ENCODE measurements at places on chromosomes 5 and 9.

DNA sequence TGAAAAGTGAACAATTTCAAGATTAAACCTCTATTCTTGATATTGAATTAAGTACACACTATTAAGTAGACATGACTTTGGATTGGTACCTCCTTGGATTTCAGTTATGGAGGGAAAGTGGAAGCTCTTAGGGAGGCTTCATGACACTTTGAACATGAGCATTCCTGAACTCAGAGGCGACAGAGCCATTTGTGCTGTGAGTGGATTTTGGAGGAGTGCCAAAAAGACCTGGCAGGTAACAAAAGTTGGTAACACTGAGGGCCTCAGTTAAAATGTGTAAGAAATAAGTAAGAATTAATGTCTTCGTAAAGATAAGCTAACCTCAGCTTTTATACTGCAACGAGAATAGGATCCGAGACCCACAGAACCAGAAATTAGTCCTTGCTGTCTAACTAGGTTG is 356.7 kb downstream of the ARRDC3 start:
- DNase-seq: no peak

- DNase-seq: no peak
These were observed 441.1 kb downstream of the EBF1 start for GRCh38 chr5:158658446-158659230.

DNA sequence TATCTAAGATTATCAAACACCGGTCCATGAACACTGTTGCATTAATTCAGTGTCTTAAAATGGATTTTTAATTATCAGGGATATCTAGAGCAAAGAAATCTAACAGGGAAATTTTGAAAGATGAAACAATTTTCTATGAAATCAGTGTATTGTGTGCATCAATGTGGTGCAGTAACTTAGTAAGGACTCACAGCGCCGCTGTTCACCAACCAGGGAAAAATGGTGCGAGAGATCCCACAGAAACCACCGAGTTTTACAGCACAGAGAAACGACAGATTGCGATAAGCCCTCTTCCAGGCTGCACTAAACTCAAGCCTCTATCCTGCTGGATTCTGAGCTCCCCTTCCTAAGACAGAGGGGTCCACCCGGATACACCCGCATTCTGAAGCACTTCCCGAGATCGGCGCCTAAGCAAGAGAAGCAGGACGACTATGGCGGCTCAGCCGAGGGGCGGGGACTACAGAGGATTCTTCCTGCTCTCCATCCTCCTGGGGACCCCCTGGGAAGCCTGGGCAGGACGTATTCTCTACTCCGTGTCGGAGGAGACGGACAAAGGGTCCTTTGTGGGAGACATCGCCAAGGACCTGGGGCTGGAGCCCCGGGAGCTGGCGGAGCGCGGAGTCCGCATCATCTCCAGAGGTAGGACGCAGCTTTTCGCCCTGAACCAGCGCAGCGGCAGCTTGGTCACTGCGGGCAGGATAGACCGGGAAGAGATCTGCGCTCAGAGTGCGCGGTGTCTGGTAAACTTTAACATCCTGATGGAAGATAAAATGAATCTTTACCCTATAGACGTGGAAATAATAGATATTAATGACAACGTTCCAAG is at the start of gene PCDHGA7:
Gene PCDHGA7 (plus strand): TSS at position 274 of the 826 bp plus-strand sequence. CDS start 158 bp downstream, at position 432.
- no peak for DNase-seq

DNA sequence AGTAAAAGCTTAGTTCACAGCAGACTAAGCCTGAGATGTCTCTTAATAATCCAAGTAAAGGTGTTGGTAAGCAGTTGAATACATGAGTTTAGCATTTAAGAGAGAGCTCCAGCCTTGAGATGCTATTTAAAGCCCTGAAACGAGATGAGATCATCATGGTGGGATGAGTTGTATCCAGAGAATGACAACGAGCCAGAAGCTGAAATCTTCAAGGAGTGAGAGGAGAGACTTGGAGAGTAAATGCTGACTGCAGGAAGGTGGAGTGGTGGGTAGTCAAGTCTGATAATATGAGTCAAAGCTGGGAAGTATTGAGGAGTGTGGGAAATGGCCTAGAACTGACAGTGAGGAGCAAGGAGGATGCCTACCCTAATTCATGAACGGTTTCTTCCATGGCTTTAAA is 53.7 kb downstream of the PLAC8L1 start:
- DNase-seq: no peak

DNA sequence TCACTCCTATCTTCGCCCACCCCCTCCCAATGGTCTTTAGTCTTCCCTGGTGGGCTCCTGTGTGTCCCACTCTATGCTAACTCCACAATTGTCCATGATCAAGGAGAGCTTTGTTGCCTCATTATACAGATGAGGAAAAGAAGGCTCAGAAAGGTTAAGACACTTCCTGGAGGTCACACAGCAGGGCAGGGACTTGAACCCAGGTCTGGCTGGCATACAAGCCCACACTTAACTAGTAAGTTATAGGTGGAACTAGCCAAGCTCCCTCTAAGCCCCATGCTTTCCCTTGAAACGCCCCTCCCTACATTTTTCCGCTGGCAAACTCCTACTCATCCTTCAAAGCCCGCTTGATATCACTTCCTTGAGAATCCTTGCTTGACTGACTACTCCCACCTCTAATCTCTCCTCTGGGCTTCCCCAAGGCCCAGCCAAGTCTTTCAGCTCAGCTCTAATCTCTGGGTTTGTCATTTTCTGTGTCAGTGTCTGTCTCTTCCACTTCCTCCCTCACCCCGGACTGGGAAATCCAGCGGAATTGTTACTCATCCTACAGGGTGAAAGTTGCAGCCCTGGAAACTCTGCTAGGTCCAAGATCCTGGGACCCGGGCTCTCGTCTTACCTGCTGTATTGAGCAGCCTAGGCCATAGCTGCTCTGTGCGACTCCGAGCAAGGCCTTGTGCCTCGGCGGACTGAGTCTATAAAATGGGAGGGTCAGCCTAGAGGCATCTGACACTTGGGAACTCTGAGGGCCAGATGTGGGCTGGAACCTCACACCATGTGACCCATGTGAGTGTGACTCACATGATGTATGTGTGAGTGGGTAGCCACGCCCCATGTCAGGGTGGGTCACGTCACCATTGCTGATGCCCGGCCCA is 144.5 kb downstream of the GAPVD1 start:
- no peak for DNase-seq

- no peak for DNase-seq
These were observed 93.2 kb downstream of the FSTL4 start for GRCh38 chr5:133519191-133519590.

DNA sequence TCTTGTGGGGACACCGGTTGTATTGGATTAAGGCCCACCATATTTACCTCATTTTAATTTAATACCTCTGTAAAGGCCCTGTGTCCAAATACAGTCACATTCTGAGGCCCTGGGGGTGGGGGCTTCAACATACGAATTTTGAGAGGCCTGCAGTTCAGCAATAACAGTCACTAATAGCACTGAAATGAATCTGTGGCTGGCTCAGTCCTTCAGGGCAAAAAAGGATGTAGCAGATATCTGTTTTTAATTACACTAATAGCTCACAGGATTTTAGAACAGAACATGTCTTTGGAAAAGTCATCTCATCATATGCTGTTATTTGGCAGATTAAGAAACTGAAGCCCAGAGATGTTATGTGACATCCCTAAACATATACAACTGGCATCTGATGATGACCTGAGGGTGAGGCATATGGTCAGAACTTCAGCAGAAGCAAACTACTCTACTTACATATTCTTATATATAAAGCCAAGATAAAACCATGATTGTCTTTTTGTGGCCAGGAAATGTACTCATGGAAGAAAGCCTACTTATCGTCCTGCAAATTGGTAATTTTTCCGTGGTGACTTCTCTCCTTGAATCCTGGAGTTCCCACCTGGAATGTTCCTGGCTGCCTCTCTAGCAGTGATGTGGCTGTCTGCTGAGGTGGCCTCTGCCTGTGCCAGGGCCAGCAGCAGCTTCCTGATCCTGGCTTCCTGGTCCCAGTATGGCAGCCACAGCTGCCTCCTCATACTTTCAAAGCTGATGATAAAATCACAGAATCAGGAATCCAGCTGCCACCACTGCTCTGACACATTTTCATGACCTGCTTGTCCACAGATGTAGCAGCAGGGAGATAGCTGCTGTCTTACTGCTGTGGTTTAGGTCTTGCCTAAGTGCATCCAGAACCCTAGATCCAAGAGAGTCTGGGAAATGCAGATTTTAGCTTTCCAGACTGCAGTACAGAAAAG is 72.1 kb upstream of the ANKRD55 start:
- no peak for DNase-seq

- DNase-seq: no peak
These were observed 37.5 kb upstream of the RGMB start for GRCh38 chr5:98735806-98736507.

GRCh38 chr9:137534256-137535119 is 15.7 kb downstream of the PNPLA7 start:
- no peak for DNase-seq

- DNase-seq: no peak
These were observed 75.5 kb upstream of the BOD1 start for GRCh38 chr5:173691931-173692330.

- DNase-seq: no peak
These were observed 53.3 kb downstream of the SETX start for GRCh38 chr9:132301521-132301920.

DNA sequence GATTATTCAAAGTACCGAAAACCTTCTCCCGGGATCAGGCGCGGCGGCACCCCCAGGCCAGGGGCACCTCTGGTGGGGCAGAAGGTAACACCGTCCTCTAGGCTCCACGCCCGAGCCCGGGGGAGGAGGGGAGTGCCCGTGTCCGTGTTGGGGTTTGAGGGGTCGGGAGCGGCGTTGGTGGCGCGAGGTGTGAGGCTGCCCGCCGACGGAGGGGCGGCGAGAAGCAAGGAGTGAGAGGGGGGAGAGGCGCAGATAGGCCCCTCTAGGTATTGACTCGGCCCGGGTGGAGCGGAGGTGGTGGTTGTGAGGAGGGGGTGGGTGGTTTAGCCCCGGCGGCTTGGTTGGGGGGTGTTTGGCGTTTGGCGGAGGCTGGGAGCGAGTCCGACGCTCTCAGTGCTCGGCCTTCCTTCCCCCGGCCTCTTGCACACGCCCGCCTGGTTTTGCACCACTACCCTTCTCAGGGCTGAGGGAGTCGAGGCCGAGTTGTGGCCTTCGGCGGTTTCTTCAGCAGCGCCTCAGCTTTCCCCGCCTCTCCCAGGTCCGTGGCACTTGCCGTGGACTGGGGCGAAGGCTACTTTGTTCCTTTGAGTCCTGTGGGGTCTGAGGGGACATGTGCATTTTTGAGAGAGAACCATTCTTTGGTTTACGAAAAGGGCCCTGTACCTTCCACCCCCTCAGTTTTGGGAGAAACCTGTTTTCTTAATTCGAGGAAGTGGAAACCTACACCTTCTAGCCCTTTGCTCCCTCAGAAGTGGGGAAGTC is 450 bp downstream of the GPBP1 start:
- no peak for DNase-seq

DNA sequence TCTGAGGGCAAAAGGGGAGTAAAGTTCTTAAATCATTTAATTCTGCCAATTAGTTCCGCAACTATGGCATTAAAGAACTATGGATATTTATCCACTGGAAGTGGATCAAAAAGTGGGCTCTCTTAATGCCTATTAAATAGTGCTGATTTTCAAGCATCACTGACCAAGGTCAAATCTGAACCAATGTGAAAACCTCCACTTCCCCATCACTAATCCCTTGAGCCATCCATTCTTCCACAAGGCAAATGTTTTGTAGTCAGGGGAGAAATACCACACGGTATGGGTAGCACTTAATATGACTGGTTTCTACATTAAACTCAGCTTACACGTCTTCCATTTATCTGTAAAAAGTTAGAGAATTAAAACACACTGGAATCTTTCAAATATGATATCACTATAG is 57.6 kb downstream of the MLLT3 start:
- DNase-seq: no peak

Measured in activated naive CD4-positive, alpha-beta T cell treated with anti-CD3 and anti-CD28 coated beads, Interleukin-2, amount 50 U/mL, for 16 hours (primary cell).